ENCODE measurements at places on chromosomes 6 and 20. TPM values are rescaled to one million over a fixed set of nuclear protein-coding genes. Genes with fewer than 3 reads are reported as not detected.

DNA sequence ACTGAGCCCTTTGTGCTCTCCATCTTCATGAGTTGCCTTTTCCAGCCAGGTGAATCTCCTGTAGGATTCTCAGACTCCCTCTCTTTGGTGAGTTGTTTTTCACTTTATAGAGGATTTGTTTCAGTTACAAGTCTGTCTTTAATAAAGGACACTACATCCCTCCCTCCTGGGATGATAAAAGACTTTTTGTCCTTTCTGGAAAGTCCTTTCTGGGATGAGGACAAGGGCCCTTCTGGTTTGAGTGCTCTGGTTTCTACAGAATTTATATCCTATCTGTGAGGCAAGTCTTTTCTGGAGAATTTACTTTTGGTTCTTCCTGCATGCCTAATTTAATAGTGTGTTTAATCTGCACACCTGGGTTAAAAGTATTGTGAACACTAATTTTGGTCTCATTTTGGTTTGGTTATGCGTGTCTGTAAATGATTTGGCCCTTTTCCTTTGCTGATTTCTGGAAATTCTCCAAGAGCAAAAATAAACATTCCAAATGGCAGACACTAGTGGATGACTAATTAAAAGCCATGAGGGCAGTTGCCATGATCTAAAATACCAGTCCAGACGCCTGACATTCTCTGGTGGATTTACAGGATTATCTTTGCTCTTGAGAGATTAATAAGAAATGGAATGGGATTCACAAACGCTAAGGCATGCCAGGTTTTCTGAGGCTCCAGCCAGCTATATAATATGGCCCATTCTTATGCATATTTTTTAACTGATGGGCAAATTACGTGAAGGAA, 44.8 kb downstream of the TCP11 start:
- DNase-seq: no peak

DNA sequence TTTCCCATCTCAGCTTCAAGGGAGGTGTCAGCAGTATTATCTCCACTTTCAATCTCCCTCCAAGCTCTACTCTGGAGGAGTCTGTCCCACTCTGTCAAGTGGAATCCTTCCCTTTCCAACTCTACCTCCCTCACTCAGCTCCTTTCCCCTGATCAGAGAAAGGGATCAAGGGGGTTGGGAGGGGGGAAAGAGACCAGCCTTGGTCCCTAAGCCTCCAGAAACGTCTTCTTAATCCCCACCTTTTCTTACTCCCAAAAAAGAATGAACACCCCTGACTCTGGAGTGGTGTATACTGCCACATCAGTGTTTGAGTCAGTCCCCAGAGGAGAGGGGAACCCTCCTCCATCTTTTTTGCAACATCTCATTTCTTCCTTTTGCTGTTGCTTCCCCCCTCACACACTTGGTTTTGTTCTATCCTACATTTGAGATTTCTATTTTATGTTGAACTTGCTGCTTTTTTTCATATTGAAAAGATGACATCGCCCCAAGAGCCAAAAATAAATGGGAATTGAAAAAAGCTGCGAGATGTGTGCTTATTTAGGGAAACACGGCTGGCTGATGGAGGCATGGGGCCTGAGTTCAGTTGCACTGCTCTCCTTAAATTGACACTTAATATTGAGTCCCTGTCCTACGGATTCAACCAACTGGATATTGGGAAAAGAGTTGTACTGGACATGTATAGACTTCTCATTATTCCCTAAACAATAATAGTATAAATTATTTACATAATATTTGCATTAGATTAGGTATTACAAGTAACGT, 4.9 kb downstream of the TUBB start:
- DNase-seq: no peak

GRCh38 chr6:105644691-105645090, 241.8 kb upstream of the PREP start:
- no peak for DNase-seq

The E2F3 gene
- total RNA-seq: 13.1 TPM

The IYD gene
- total RNA-seq: not detected

The DZANK1 gene
- total RNA-seq: 1.6 TPM

Measured in NCI-H460 (cell line).